CD4-positive, alpha-beta T cell treated with Interleukin-4 for 1 hour (primary cell): ENCODE measurements at places on chromosomes 11 and 22.

DNA sequence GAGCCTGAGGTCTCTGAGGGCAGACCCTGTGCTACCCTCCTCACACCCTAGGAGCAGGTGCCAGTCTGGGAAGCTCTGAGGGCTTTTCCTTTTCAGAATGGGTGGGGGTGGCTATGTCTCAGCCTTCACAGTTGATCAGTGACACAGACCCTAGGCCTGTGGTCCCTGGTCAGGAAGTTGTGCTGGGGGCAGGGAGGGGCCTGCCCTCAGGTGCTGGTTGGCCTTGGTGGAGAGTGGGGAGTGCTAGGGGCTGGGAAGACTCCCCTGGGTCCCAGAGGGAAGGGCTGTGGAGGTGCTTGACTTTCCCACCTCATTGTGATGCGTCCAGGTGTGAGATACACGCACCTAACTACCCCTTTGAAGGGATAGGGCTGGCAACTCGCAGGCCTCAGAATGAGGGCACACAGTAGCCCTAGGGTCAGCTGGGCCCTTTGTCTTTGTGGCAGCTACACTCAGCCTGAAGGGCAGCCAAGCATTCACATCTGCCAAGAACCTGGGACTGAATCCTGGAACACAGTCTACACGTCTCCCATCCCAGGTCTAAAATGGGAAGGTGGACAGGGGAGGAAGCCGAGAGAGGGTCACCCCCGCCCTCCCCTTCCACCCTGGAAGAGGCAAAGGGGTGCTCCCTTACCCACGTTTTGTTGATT is 31.2 kb upstream of the ATXN10 start:
- DNase-seq: no peak

DNA sequence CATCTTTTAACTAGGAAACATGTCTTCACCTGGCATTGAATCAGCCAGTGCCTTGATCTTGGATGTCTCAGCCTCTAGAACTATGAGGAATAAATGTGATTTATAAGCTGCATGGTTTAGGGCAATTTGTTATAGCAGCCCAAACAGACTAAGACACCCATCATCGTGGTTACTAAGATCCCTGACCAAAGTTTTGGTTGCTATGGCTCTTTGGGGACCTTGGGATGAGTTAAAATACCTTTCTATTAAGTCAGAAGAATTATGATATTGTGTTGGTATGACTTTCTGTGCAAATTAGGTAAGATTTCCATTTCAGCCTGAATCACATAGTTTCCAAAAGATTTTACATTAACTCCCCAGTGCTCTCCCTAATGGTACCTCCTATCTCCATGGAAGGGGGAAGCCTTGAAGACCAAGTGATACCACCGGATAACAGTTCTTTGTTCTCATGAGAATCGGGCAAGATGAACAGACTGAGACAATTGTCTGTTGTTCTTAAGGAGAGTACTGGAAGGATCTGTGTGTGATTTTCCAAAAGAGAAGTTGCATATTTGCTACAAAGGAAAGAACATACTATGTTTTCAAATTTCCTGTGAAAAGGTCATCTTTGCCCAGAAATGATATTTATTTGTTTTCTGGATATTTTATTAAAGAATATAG is 60.4 kb upstream of the UBASH3B start:
- no peak for DNase-seq

DNA sequence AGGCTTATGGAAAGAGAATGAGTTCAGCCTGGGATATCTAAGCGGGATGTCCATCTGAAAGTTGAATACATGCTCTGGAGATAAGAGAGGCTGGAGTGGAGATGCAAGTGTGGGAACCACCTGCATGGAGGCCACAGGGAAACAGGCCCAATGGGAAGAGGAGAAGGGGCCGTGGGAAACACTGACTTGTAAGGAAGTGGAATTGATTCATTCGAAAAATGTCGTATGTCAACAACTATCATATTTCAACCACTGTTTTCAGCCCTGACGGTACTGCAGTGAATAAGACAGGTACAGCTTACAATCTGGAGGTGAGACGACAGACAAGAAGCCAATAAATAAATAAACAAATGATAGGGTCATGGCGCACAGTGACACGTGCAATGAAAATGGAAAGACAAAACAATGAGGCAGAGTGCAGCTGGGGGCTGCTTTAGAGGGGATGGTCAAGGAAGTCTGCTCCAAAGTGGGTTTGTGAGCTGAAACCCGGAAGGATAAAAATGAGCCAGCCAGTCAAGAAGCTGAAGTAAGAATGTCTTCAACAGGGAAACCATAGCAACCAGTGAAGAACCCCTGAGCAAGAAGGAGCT is 35.9 kb downstream of the EFCAB6 start:
- no peak for DNase-seq

DNA sequence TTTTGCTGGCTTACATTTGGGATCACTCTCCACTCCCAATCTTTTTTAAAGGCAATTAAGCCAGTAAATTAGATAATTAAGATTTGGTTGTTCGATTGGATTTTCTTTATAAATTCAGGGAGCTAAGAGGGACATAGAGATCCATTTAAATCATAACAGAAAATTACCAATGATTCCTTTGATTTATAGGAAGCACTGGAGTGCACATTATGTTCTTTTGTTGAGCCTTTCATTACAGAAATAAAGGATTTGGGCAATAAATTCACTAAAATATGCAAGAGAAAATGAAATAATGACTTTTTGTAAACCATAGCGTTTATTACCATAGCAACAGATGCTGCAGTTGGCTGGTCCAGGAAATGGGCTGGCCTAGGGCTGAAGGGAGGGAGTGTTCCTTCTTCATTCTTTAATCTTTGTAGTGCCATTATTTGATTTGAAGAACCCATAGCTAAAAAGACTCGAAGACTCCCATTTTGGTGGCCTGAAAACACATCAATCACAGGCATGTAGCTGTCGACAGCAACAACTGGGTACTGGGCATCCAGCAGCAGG is 73.0 kb downstream of the C2CD3 start:
- DNase-seq: no peak
